Aorta (tissue), 5 donors: ENCODE measurements at places on chromosomes 5 and 9.
A peak's percentile ranks its signal among the peaks of the same experiment; 100 is the strongest.

DNA sequence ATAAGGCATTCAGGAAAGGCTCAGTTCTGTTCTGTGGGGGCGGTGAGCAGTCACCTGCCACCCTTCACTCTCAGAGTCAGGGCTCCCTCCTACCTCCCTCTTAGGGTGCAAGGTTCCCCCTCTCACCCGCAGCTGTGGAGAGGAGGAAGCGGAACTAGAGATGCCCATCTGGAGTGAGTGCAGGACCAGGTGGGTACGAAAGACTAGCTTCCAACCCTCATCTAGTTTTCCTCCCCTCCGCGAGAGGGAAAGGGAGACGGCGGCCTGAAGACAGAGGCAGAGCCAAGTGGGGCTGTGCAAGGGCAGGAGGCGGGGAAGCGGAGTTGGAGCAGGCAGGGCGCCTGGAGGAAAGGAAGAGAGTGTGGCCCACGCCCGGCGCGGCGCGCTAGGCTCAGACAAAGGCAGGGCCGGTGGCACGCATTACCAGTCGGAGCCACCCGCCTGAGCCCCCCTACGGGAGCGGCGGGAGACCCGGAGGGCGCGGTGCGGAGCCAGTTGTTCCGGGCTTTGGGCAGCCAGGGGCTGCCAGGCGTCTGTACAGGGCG lies 7.3 kb downstream of the PRR7 start:
- DNase-seq: peak; percentile 86
- H3K27me3 ChIP-seq: no peaks in the 10 kb centered on the region
- H3K27ac ChIP-seq: no peak overlapping the region
- H3K4me3 ChIP-seq: no peak overlapping the region
- no peaks in the 10 kb centered on the region for H3K4me1 ChIP-seq

DNA sequence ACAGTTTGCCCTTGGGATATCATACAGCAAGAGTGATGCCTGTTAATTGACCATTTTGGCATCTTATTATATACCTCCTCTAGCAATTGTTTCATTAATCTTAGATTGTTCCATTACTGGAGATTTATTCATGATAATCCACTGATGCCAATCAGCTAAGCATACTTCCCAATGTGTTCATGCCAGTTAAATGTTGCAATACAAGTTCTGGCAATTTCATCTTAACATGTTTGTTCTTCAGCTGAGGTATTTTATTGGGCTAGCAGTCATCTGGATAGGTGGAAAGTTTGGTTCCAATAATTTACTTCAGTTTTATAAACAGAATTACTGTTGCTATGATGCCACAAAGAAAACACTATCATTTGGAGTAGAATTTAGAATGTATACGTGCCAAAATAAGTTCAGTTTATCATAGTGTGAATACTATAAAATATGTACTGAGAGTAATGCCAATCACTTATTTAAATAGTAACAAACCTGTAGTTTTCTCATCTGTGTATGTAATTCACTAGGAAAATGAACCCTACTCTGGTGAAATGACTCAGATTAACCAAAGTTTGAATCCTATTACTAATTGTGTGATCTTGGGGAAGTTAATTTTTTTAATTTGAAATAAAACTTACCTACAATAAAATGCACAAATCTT lies 27.9 kb upstream of the IL31RA start:
- no peaks in the 10 kb centered on the region for H3K36me3 ChIP-seq
- DNase-seq: no peak
- H3K4me1 ChIP-seq: no peaks in the 10 kb centered on the region
- peaks cover 1% of the 10 kb centered on the region for H3K27me3 ChIP-seq
- H3K4me3 ChIP-seq: no peak overlapping the region

GRCh38 chr9:85182383-85182782 lies 512.9 kb downstream of the NTRK2 start:
- H3K4me3 ChIP-seq: no peak overlapping the region
- no peaks in the 10 kb centered on the region for H3K36me3 ChIP-seq

GRCh38 chr9:117677572-117677971 lies 26.6 kb upstream of the TLR4 start:
- H3K27ac ChIP-seq: no peak overlapping the region
- H3K4me3 ChIP-seq: no peak overlapping the region
- no peaks in the 10 kb centered on the region for H3K36me3 ChIP-seq
- H3K4me1 ChIP-seq: no peaks in the 10 kb centered on the region
- DNase-seq: no peak
- no peaks in the 10 kb centered on the region for H3K27me3 ChIP-seq

DNA sequence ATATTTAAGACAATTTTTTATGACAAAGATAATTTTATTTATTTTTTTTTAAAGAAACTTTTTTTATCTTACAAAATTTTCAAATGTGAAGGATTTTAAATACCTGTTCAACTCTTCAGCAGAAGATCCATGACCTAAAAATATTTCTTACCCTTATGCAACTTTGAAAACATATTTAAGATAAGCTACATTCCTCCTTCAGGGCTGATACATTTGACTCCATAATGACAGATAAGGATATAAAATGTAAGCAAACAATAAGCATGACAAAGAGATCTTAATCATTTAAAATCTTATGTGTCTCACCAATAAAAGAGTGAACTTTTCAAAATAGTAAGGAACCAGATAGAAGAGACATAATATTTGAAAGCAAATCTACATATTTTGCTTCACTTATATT lies 1138.2 kb upstream of the CDH18 start:
- H3K4me3 ChIP-seq: no peak overlapping the region
- no peaks in the 10 kb centered on the region for H3K27me3 ChIP-seq
- no peak for DNase-seq
- H3K27ac ChIP-seq: no peak overlapping the region
- H3K4me1 ChIP-seq: no peaks in the 10 kb centered on the region
- H3K36me3 ChIP-seq: no peaks in the 10 kb centered on the region

GRCh38 chr5:76674330-76675066 lies 41.4 kb upstream of the F2R start:
- H3K36me3 ChIP-seq: no peaks in the 10 kb centered on the region
- DNase-seq: no peak
- H3K27me3 ChIP-seq: no peaks in the 10 kb centered on the region
- H3K4me3 ChIP-seq: no peak overlapping the region

DNA sequence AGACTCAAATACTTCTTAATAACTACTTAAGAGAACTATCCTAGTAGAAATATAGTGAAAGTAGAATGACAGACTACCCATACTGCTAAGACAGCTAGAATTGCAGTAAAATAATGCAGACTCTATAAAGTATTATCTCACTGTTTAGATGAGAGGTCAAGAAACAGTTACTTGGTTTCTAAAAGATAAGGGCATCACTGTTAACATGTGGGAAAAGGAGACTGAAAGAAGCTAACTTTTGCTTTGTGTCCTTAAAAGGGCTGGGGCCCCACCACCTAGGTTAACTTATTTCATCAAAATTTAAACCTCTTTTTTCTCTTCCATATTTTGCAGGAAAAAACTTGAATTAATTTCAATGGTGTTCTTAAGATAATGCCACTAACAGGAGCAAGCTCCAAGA lies 204.3 kb downstream of the CNTLN start:
- no peak overlapping the region for H3K4me3 ChIP-seq
- H3K4me1 ChIP-seq: no peaks in the 10 kb centered on the region
- no peak overlapping the region for H3K27ac ChIP-seq
- H3K27me3 ChIP-seq: no peaks in the 10 kb centered on the region
- peaks cover 4% of the 10 kb centered on the region for H3K36me3 ChIP-seq

GRCh38 chr9:92035687-92036410 lies 79.4 kb downstream of the SPTLC1 start:
- no peak overlapping the region for H3K4me3 ChIP-seq
- no peaks in the 10 kb centered on the region for H3K27me3 ChIP-seq
- H3K36me3 ChIP-seq: peaks cover 18% of the 10 kb centered on the region
- DNase-seq: no peak
